Suppressor macrophage treated with lipopolysaccharide for 4 hours (primary cell): ENCODE measurements at places on chromosomes 7 and 10.

DNA sequence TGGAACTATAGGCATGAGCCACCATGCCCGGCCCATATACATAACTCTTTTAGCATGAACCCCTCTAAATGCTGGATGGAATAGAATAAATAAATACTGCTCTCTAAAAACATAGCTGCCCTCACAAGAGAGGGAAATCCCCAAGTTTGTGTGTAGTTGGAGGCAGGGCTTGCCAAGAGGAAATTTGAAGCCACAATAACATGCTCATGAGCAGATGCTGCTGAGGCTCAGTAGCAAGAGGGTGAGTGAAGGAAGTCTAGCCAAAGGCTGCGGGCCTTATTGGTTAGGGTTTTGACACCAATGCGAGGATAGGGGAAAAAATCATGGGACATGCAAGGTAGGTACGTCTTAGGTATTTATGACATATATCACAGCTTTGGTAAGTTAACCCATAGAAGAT is 17.3 kb downstream of the TPK1 start:
- no peak for DNase-seq

- DNase-seq: no peak
These were observed 311.6 kb downstream of the PCLO start for GRCh38 chr7:82851121-82851520.

DNA sequence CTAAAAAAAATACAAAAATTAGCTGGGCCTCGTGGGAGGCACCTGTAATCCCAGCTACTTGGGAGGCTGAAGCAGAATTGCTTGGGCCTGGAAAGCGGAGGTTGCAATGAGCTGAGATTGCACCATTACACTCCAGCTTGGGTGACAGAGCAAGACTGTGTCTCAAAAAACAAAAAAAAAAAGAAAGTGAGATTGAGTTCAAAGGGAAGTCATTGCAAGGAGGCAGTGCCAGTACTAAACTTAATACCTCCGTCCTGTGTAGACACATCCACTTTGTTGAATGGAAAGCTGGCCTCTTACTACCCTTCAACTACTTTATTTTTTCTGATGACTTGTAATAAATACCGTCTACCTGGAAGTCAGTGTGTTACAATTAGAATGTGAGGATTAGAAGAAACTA is 31.0 kb downstream of the AHCYL2 start:
- no peak for DNase-seq

DNA sequence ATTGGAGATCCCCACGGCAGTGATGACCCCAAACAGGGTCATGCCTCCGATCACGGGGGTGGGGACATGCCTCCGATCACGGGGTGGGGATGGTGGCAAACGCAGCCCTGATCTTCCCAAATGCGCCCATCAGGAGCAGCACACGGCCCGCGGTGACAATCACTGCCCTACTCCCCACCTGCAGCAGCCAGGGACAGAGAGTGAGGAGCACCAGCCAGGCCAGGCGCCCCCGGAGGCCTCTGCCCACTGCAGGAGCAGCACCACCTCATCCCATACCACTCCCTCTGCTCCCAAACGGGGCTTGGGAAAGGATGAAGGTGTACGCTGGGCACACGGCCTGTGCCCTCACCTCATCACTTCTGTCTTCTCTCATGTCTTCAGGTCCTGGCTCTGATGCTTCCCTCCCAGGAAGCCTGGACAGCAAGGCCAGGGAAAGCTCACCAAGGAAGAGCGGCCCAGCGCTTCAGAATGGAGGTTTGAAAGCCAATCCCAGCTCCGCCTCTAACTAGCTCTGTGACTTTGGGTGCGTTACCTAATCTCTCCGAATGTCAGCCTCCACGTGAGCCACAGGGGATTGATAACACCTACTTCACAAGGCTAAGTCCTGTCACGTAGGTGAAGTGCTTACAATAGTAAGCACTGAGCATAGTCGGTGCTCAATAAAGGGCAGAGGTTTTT is 37.1 kb downstream of the STRA8 start:
- DNase-seq: no peak

GRCh38 chr10:133400624-133401424 is 6.9 kb downstream of the MTG1 start:
- DNase-seq: peak; percentile 75

GRCh38 chr7:144725070-144725469 is 110.8 kb downstream of the TPK1 start:
- DNase-seq: no peak

DNA sequence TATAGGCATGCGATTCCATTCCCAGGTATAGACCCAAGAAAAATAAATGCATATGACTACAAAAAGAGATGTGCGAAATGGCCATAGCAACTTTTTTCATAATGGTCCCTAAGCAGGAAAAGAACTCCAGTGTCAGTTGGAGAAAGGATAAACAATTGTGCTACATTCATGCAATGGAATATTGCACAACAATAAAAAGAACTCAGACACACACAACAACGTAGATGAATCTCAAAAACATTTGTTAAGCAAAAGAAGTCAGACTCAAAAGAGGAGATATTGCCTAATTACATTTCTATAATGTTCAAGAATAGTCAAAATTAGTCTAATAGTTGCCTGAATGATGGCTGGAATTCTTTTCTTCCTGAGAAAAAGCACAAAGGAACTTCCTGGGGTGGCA is 141.1 kb upstream of the GLI3 start:
- DNase-seq: no peak

- DNase-seq: no peak
These were observed 163.2 kb upstream of the GPR26 start for GRCh38 chr10:123502983-123503382.

- DNase-seq: no peak
These were observed 359.3 kb downstream of the PCLO start for GRCh38 chr7:82803411-82803810.

- no peak for DNase-seq
These were observed 100.3 kb downstream of the PLPP4 start for GRCh38 chr10:120557311-120557710.

GRCh38 chr7:157404845-157405481 is 68.2 kb downstream of the DNAJB6 start:
- DNase-seq: no peak
